ENCODE measurements at places on chromosomes 5 and 9.

GRCh38 chr5:127650649-127651048 lies 1.8 kb downstream of the CTXN3 start:
- DNase-seq = no peak

DNA sequence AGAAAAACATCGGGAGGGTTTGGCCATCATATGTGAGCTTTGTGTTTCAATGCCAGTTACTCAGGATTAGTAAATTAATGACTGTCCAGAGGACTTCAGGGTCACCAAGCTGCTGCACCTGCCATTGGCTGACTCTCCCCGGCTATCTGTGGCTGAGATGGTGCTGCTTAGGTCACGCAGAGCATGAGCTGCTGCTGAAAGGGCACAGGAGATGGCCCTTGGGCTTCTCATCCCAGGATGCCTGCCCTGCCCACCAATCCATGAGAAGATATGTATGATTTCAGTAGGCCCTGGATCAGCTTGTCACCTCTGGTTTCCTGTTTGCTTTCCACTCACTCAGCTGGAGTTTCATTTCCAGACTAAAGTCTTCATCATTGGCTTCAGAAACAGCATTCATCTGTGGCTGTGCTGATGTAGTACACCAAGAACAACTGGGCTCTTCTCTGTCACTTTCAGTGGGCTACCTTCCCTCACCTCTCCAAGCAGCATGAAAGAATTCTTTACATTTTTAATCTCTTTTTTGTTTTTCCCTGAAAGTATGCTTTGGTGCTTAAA lies 2.4 kb upstream of the CATSPER3 start:
- no peak for DNase-seq

DNA sequence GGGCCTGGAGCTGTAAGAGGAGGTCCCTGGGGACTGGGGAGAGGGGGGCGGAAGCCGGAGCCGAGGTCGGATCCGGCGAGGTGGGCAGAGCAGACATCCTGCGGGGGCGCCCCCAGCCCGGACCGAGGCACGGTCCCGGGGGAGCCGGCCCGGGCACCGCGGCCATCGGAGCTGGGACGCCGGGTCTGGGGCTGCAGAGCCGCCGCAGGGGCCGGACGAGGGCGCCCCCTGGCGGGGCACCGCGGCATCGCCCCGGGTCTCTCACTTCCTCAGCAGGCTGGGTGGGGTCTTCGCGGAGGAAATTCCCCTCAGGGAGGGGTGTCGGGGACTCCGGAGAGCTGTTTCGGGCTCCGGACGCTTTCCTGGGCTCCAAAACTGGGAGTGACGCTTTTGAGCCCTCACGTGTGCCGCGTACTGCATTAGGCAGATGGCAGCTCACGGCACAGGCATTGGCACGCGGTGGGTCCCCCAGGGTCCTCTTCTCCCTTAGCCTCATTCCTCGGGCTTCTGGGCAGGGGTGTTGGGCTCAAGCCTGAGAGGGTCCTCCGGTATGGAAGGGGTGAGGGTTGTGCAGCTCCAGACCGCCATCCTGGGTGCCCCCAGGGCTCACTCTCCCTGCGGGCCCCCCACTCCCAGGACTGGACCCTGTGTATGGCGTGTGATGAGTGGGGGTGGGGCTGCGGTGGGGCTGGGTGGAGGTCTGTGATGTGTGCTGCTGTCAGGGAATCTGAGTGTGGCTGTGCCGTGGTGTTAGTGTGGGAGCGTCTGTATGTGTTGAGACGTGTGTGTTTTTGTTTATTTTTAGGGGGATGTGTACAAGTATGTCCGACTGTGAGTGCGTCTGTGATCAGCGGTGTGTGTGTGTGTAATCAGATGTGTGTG lies 29.6 kb downstream of the LHX2 start:
- peak; percentile 39 for DNase-seq

GRCh38 chr5:111628901-111629300 lies 116.6 kb upstream of the STARD4 start:
- DNase-seq = no peak

DNA sequence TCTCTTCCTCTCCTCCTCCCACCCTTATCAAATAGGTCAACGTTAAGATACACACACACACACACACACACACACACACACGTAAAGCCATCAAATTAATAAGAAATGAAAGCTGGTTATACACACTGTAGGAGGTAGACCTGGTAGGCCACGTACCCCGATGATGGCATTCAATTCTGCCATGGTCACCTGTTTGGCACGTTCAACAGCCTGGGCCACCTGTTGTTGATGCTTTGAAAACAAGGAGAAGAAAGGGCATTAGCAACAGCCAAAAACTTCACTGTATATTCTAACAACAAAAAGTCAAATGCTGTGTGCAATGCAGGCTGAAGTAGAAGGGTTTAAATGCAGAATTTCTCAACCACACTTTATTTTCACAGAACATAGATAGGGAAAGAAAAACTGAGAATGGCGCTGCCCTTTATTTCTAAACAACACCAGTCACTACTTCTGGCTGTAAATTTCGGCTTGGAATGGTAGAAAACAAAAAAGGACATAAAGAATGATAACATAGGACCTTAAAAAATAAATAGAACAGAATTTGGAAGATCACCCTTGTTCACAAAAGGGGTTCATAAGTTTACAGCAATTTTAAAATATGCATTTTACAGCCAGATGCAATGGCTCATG lies 37.2 kb downstream of the TLE1 start:
- no peak for DNase-seq

GRCh38 chr5:63959177-63959982 lies 2.9 kb downstream of the HTR1A start:
- DNase-seq = no peak

DNA sequence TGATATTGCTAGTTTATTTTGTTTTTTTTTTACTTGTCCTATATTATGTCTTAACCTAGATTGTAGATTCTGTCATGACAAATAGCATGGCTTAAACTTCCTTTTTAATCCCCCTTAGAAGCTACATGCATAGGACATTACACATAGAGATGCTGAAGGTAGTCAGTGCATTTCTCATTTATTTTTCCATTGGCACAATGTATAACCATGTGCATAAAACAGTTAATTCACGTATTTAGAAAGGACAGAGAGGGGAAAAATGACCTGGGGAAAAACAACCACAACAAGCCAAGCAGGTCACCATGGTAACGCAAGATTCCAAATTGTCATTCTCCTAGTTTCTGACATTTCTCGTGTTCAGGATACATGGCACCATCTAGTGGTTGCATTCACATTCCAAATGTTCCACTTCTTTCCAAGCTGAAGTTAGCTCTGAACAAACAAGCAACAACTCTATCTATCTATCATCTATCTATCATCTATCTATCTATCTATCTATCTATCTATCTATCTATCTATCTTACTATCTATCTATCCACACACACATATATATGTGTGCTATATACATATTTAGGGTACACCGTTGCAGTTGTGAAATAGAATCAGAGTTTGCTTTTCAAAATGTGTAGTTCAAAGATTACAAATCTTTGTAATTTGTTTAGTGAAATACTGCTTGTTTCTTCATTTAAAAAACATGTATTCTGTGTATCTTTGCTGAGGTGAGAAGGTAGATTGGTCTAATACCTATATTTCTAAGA lies 487.2 kb upstream of the ST8SIA4 start:
- no peak for DNase-seq

DNA sequence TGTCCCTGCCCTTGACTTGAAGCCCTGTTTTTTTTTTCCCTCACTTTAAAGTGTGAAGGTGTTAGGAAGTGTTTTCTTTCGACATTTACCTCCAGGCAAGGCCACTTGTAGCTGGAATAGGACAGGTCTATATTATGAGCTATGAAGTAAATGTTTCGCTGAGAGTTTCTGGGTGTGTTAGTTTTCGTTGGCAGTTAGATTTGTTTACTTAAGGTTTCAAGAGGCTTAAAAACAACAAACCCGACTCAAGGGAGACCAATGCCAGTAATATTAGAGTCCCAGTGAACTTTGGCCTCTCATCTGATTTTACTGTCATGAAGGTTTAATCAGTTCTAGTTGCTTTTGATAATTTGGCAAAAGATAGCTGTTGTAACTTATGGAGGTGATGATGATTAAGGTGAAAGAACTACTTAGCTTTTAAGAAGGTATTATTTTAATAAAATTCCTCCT lies 25.2 kb downstream of the OCLN start:
- no peak for DNase-seq

GRCh38 chr5:32498484-32498883 lies 53.9 kb upstream of the ZFR start:
- no peak for DNase-seq

DNA sequence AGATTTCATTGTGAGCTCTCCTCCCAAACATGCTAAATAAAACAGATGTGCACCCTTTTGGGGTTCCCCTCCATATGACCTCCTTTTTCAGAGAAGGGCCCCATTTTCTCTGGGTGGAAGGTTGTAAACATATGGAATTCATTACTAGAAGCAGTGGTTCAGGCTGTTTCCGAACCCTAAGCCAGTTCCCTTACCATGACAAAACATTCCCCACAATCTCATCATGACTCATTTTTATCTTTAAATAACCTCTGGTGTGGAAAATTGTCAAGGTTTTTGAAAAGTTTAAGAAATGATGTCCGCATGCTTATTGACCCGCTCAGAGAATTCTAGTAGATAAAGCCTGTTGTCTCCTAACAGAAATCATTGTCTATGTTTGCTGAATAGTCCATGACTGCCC lies 127.3 kb upstream of the PIK3R1 start:
- DNase-seq = no peak

GRCh38 chr5:65015767-65016166 lies 247.0 kb downstream of the CWC27 start:
- DNase-seq = no peak

DNA sequence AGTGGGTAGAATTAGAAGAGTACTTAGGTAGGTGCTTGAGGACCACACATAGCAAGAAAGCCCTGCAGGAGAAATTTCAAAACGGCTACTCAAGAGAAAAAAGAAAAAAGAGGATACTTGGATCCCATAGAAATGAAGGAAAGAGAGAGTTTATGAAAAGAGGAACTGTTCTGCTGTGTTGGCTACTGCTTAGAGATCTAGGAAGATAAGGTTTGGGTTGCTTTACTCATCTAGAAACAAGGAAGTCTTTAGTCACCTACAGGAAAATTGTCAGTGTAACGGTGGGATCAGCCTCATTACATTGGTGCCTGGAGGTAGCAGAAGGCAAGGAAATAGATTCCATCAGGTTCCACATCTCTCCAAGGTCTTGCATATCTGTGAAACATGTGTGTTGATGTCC lies 14.8 kb upstream of the C5orf46 start:
- no peak for DNase-seq

DNA sequence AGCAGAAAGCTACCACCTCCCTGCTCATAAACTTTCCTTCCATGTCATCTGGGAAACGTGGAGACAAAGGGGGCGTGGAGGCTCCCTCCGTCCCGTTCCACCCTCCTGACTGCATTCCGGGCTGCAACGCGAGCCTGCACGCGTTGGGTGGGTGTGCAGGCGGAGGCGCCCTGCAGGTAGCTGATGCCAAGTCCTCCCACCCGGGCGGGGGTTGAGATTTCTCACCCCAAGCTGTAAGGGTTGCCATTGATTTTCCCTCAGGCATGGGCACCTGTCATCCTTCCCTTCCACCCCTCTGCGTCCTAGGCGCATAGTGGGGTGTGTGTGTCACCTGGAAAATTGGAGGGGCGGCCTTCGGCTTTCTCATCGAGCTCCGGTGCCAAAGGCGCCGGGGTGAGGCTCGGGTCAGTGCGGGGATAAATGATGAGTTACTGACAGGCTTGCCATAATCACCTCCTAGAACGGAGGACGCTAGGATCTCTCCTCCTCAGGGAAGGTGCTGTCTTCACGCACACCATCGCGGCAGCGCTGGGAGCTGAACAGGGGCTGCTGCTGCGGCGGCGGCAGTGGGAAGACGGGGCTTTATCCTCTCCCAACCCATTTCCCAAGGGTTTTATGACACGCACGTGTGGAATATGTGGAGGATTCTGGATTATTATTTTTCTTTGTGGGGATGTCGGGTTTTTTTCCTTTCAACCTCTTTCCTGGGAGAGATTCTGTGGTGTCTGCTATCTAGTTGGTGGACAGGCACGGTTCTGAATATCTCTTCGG lies 973 bp downstream of the PLPPR1 start:
- DNase-seq = no peak

DNA sequence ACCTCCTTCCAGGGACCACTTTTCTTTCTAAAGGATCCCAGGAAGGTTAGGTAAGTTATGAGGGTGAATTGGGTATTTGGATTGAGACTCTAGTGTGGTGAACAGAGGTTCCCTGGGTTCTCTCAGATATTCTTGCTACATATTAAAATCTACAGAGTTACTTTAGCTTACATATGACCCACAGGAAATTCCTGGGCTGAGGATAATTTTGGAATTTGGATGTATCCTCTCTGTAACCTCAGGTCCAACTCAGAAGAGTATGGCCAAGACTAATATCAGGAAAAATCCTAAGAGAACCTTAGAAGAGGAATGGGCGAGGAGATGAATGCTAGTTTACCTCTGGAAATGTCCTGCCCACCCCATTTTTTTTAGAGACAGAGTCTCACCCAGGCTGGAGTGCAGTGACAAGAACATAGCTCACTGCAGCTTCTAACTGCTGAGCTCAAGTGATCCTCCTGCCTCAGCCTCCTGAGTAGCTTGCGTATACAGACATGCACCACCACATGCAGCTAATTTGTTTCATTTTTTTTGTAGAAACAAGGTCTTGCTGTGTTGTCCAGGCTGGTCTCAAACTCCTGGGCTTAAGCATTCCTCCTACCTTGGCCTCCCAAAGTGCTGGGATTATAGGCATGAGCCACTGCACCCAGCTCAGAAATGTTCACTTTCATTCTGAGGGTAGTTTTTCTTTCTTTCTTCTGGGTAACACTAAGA lies 196.4 kb downstream of the ARHGEF28 start:
- DNase-seq = no peak

DNA sequence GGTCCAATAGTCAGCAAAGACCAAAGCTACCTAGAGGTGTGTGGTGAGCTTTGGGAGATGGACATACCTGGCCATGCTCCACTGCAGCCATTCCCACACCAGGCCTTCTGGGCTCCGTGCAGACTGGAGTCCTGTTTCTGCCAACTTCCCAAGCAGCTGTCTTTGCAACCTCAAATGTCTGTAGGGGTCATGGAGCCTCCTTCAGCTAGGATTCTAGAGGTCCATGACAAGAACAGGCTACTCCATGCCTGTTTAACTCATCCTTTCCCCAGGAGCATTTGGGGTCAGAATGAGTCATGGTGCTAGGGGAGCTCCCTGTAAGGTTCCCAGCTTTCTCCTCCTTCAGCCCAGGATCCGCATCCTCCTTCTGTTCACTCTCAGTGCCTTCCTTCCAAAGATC lies 17.1 kb downstream of the VPS13A start:
- no peak for DNase-seq

DNA sequence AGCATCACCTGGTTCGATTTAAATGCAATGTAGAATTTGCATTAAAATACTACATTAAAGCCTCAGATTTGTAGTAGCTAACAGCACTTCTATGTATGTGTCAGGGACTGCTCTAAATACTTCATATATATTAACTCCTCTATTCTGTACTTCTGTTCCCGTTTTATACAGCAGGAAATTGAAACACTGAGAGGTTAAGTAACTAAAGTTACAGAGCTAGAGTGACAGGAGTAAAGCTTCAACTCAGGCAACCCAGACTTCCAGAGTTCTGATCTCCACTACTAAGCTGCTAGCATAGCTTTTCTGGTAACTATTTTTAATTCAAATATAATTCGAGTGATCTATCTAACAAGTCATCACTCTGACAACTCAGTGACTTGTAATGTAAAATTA lies 619 bp upstream of the APC start:
- DNase-seq = no peak

Measured in CD4-positive, alpha-beta T cell treated with Interleukin-4 for 1 hour (primary cell).